Caudate nucleus (tissue), 63 donors: ENCODE measurements at places on chromosomes 4 and X.

GRCh38 chr4:40285692-40286091, 49.4 kb upstream of the CHRNA9 start:
- DNase-seq = no peak

DNA sequence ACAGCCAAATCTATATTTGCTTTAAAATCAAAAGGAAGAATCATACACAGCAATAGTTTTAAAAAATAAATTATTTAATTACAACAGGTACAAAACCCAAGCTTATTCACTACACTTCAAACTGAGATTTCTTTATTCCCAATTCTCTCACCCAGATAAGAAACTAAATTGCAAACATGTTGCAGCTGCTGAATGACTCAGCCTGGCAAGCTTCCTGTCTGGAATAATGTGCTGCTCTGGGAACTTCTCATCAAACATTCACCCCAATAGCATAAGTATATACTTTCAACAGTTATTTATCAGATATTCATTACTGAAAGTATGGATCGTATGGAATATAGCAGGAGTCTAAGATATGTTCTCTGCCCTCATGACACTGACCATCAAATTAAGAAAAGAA, 43.0 kb upstream of the GABRA2 start:
- DNase-seq = no peak

DNA sequence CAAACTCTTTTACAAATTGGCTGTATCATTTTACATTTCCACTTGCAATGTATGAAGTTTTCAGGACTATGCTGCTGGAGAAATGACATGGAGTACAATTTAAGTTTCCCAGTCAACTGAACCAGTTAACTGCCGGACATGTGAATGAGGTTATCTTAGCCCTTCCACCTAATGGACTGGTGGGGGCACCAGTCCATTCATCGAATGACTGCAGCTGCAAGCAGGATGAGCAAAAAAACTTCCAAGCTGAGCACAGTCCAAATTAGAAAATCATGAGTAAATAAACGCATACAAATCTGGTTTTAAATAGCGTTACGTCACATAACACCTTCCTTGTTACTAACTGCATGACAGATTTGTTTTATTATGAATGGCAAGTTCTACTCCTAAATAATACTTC, 1131.5 kb downstream of the PCDH18 start:
- DNase-seq = no peak

- no peak for DNase-seq
Observed at GRCh38 chrX:22699581-22700091, 300.1 kb upstream of the DDX53 start.

GRCh38 chr4:26621366-26621765, 37.5 kb downstream of the TBC1D19 start:
- DNase-seq = no peak

DNA sequence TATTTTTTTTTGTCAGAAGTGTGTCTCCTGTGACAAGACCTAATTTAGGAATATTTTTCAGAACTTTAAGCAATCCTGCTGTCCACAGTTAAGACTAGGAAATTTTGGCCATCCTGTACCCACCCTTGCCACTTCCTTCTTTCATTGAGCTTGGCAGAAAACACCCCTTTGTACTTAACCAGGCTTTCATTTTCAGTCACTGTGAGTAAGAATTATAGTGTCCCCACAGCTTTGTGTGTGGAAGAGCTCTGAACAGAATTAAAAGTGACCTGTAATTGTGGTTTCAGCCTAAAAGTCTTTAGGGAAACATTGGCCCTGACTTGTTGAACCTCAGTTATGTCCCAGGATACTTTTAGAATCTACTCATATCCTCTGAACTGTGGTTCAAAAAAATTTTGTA, 153.7 kb upstream of the BMP3 start:
- no peak for DNase-seq

DNA sequence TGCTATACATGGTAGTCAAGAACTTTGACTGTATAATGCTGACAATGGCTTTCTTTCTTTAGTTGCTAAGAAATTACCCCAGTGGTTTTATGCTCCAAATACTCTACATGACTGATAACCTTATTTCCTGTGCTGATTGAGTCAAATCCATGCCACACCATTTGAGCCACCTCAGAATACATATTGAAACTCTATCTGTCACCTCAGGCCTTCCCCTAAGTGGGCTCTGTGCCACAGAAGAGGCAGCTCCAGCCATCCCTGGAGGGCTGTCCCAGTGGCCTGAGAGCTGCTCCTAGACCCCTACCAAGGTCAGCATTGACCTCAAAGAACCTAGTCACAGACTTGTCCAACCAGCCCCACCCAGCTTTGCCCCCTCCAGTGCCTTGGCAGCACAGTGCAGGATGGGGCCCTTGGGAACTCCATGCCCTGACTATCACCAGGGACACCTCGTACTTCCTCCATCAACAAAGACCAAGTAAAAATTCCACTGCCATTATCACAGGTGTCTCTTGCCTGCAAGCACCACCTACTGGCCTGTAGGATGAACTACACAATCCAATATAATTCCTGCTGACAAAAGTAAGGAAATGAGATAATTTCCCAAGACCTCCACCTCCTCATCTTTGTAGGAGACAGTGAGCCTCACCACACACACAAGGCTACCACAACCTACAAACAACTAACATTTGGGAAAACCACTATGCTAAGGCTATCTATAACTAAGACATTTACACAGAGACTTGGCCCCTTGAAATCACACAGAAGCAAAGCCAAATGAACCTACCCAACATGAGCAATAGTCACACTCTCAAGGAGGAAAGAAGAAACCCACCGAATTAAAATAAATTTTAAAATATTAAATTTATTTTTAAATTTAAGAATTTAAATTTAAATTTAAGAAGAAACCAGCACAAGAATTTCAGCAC, 239.9 kb downstream of the NKX6-1 start:
- no peak for DNase-seq

GRCh38 chr4:151242305-151242704, 34.7 kb upstream of the PRSS48 start:
- no peak for DNase-seq

DNA sequence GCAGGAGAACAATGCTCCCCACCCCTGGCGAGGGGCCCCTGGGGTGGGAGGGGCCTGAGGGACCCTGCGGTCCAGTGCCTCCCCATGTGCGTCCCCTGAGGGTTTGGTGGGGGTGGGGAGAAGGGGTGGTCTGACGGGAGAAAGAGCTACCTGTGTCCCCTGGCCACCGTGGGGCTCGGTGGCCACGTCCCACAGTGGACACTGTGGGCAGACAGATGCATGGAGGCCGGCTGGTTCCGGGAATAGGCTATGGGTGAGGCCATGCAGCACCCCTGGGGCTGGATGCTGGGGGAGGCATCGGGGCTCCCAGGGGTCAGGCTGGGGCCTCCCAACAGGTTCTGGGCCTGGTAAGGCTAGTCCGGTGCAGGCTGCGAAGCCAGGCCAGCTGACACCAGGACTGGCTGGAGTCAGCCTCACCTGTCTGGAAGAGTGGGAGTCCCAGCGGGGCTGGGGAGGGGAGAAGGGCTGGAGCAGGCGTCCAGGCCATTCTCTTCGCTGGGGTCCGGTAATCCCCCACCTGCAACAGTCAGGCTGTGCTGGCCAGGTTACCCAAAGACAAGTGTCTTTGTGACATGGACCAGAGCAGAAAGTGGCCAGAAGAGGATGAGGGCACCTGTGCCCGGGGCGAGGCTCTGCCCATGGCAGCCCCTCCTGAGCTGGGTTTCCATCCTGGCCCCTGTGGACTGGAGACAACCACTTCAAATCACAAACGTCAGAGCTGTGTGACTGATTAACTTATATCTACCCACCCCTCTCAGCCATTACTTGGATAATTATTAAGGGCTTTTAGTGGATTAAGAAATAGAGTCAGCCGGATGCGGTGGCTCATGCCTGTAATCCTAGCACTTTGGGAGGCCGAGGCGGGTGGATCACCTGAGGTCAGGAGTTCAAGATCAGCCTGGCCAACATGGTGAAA, 1.4 kb upstream of the FAM53A start:
- DNase-seq = no peak

DNA sequence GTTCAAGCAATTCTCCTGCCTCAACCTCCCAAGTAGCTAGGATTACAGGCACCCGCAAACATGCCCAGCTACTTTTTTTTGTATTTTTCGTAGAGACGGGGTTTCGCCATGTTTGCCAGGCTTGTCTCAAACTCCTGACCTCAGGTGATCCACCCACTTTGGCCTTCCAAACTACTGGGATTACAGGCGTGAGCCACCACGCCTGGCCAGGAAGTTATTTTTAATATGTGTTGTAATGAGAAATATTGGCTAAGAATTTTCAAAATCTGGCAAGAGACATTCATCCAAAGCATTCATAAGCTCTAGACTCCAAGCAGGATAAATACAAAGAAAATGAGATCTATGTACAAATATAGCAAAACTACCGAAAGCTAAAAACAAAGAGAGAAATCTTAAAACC, 18.0 kb upstream of the METAP1 start:
- DNase-seq = no peak

GRCh38 chr4:7291372-7292114, 99.2 kb downstream of the SORCS2 start:
- peak; percentile 36 for DNase-seq

- DNase-seq = peak; percentile 12
Observed at GRCh38 chr4:186725469-186726425, 2.1 kb upstream of the FAT1 start.

DNA sequence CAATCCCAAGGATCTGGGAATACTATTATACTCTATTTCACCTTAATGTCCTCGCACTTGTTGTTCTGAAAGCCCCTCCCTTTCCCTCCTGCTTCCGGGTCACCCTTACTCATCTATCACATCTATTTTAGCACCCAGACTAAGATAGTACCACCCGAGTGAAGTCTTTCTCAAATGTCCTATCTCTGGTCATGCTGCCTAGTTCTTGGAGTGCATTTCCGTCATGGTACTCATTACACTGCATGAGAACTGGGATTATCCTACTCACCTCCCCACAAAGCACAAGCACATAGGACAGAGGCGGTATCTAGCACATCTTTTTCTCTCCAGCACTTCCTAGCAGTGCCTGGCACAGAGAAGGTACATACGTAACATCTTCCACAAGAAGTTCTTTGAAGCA, 944.4 kb upstream of the FTHL17 start:
- DNase-seq = no peak

- DNase-seq = no peak
Observed at GRCh38 chrX:124573468-124573867, 227.1 kb downstream of the SH2D1A start.

DNA sequence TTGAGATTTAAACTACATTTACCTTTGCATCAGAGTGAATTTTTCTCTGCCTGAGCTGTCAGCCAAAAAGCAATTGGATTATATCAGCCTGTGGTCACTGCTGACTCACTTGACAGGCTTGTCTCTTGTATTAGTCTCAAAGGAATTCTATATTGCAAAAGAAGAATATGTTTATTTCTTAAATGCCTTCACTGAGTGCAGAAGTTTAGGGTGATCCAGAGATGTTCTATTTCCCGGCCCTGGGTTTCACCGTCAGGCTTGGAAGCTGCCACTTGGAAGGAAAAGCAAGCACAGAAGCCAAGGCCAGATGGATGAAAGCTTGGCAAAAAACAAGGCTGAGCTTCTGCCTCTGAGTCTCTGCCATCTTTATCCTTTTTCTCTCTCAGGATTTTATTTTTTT, 80.9 kb downstream of the FAM114A1 start:
- DNase-seq = no peak

- DNase-seq = no peak
Observed at GRCh38 chr4:40317916-40318658, 17.0 kb upstream of the CHRNA9 start.

DNA sequence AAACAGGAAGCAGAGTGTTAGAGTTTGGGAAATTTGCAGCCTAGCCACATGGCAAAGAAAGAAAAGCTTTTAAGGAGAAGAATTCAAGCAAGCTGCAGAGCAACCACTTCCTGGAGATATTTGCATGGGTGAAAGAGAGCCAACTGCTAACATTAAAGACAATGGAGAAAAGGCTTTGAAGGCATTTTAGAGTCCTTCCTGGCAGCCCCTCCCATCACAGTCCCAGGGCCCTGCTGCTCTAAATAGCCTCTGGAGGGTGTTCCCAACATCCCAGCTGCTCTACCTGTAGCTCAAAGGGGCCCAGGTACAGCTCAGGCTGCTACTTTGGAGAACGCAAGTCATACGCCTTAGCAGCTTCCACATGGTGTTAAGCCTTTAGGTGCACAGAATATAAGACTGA, 235.9 kb upstream of the FMR1 start:
- DNase-seq = no peak

GRCh38 chr4:75494563-75494962, 19.6 kb downstream of the RCHY1 start:
- DNase-seq = no peak

DNA sequence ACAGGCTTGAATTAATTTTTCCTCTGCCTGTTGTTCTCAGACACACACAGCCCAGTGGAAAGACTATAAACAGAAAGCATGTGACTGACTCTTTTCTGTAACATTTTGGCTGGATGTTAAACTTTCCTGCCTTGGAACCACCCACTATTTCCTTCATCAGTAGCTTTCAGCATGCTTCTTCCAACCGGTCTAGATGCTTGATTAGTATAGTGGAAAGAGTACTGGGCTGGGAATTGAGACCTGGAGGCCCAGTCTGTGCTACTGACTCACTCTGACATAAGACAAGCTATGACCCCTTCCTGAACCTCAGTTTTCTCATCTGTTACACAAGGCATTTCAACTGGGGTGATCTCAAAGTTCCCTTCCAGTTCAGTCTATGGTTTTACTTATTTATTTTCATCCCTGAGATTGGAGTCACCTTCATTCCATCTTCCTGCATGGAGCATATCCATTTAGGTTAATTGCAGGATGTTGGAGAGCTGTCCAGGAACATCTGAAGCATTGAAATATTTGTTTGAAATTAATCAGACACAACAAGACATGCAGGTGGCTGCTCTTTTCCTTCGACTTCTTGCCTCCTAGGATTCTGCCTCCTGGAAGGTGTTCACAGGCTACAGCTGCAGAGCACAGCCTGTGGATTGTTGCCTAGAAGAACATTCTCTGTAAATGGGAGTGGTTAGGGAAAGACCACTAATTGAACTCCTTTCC, 173.4 kb downstream of the RTL9 start:
- DNase-seq = no peak

DNA sequence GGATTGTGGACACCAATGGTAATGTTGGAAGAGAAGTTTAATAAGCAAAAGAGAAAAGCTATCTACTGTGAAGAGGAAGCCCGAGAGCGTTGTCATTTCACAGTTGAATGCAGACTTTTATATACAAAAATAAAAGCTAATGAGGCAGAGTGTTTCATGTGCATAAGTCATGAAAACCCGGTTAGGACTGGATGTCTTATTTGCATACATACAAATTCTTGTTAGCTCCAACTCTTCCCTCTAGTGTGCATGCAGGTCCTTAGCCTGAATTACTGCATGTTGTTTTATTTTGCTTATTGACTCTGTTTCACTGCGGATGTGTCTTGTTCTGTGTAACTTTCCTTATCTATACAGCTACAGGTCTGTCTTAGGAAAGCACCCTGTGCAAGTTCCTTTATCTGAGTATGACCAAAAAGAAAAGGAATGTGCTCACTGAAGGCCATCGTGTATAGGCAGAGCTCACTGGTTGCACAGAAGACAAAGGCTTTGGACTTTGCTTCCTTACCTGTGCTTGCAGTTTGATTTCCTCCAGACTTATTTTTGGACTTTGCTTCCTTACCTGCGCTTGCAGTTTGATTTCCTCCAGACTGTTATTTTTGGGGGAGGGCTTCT, 25.1 kb upstream of the UGT2B11 start:
- no peak for DNase-seq
